ENCODE measurements at places on chromosomes 12 and 14. TPM values are rescaled to one million over a fixed set of nuclear protein-coding genes. Genes with fewer than 3 reads are reported as not detected.

Gene MYF6
- total RNA-seq = not detected

Gene BCL2L14
- not detected for total RNA-seq

Gene C3AR1
- 0.15 TPM for total RNA-seq

Gene FAM186B
- 0.32 TPM for total RNA-seq

Gene DLGAP5
- 63.7 TPM for total RNA-seq

Gene PLEKHG7
- total RNA-seq = not detected

Gene ANHX
- total RNA-seq = not detected

Gene PIGH
- 12.3 TPM for total RNA-seq

Gene PHLDA1
- 34.3 TPM for total RNA-seq

Gene CLEC4C
- total RNA-seq = not detected

Gene GYS2
- not detected for total RNA-seq

Gene GPR68
- 0.61 TPM for total RNA-seq

Gene EGLN3
- 0.91 TPM for total RNA-seq

Gene PSME2
- 88.0 TPM for total RNA-seq

Gene PLA2G1B
- not detected for total RNA-seq

Gene GDF3
- not detected for total RNA-seq

Gene DTX1
- 0.32 TPM for total RNA-seq

All from epithelial cell of umbilical artery (primary cell).